ENCODE measurements at places on chromosomes 16 and 17.

DNA sequence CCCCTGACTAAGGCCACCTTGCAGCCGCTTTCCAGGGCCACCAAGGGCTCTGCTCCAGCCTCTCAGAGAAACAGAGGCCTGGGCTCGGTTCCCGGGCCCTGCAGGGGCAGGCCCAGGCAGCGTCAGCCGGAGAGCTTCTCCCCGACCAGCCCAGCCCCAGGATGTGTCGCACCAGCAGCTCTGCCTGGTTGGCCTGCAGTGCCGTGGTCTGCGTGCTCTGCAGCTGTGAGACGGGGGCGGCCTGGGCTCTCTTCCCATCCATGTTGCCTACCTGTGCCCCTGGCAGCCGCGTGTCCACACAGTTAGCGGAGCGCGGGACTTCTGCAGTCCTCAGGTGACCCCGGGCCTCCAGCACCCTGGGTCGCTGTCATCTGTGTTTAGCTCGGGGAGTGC lies 4.8 kb downstream of the IGFALS start:
- DNase-seq, result no peak

GRCh38 chr16:58019866-58020538 lies 5.6 kb upstream of the MMP15 start:
- DNase-seq, result no peak

DNA sequence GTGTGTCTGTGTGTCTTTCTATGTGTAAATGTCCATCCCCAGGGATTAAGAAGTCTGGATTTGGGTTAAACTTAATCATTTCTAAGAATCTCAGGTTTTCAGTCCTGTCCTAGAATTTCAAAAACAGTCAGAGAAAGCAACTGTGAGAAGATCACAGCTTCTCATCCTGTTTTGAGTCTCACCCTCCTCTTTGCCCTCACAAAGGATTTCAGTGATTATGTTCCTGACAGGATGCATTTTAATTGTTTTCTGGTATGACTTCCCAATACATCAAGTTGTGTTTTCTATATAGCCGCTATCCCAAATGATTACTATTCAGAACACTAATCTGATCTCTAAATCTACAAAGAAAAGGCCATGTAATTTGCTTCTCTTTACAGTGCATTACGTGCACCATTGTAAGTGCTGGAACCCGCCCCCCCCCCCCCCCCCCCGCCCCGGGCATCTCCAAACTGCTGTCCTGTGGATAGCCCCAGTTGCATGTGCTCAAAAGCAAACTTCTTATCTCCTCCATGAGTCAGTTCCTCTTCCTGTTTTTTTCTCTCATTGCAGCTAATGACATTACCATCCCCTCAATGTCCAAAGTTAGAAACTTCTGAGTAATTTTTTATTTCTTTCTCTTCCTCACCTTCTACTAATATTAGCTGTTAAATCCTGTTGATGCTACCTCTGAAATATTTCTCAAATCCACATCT lies 73.9 kb downstream of the CDH13 start:
- DNase-seq, result no peak

DNA sequence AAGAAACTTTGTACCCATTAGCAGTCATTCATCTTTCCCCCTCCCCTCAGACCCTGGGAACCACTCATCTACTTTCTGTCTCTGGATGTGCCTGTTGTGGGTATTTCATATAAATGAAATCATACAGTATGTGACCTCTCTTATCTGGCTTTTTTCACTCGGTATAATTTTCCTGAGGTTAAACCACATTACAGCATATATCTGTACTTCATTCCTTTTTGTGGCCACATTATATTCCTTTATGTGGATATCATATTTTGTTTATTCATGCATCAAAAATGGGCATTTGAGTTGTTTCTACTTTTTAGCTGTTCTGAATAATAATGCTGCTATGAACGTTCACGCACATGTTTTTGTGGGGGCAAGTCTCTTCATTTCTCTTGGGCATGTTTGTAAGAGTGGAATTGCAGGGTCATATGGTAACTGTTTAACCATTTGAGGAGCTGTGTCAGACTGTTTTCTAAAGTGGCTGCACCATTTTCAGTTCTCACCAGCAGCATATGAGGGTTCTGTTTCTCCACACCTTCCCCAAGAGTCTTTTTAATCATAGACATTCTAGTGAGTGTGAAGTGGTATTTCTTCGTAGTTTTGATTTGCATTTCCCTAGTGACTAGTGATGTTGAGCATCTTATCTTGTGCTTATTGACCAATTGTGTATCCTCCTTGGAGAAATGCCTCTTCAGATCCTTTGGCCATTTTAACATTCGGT lies 3.8 kb downstream of the SNX29 start:
- no peak for DNase-seq

- no peak for DNase-seq
These were observed 232.3 kb downstream of the KATNIP start for GRCh38 chr16:27781981-27782880.

DNA sequence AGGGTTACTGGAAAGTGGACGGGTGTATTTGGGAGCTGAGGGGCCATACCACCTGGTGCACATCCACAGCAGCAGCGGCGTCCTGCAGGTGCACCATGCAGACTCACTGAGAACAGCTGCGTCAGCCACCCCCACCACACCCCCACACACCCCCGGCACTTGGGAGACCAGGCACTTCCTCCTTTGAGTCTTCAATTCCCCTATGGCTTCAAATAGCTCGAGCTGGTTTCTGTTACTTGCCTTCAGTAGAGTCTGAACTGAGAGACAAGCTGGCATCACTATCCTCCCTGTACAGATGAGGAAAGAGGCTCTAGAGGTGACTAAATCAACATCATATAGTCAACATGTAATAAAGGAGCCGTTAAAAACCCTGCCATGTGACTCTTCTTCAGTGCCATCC lies 15.4 kb downstream of the CUEDC1 start:
- no peak for DNase-seq

- no peak for DNase-seq
These were observed 9.3 kb downstream of the CORO6 start for GRCh38 chr17:29613352-29613837.

DNA sequence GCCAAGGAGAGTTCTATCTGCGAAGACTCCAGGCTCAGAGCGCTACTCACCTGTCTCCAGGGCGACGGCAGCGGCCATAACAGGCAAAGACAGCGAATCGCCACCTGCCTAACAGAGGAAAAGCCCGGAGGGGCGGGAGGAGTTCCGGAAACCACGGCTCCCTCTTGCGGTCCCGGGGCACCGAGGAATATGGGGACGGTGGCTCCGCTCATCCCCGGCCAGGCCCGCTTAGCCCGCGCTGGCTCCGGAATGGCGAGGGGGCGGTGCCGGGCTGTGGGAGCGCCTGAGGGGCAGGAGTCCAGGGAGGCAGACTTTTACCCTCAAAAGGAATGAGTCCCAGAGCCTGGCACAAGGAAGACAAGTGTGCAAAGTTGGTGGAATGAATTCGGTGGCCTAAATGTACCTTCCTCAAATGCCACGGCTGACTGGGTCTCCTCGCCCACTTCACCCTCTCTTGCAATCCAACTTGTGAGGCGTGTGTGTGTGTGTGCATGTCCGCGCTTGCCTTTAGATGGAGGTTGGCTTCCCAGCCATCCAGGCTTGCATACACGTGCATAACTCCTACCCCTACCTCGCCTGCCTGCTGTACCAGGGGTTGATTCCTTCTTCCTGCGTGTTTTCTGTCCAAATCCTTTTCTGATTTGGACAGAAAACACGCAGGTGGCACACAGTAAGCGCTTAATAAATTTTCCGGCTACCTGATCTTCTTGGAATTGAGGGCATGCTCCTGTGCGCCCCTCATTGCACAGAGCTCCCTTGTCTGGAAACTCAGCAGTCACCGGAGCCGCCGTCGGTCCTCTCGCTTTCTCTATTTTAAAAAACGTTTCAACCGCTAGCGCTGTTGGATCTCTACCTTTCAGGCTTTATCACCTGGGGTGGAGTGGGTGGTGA lies 3.5 kb downstream of the C17orf100 start:
- no peak for DNase-seq

DNA sequence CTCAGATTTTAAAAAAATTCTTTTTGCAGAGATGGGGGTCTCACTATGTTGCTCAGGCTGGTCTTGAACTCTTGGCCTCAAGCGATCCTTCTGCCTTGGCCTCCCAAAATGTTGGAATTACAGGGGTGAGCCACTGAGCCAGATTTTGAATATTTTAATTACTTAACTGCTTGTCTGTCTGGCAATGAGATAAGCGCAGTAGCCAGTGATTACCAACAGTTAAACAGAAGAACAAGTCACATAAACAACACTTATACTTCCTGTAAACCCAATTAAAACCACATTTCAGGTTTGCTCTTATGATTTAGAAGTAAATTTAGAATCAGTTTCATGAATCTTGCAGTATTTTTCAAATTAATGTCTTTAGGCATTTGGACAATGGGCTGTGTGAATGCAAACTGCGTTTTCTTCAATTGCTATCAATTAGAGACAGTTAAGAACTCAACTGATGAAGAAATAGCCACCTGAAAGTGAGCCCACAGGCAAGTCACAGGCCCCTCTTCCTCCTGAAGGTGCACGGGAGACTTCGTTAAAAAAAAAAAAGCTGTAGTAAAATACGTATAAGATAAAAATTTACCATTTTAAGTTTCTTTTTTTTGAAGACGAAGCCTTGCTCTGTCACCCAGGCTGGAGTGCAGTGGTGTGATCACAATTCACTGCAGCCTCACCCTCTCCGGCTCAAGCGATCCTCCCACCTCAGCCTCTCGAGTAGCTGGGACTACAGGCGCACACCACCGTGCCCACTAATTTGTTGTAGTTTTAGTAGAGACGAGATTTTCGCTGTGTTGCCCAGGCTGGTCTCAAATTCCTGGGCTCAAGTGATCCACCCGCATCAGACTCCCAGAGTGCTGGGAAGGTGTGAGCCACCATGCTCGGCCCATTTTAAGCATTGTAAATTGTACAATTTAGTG lies 73.0 kb downstream of the PITPNC1 start:
- no peak for DNase-seq

GRCh38 chr17:67717624-67718324 lies at the start of gene NOL11:
Gene NOL11, plus strand, starts transcription at chr17:67717936. Its CDS starts 12 bp downstream, at chr17:67717948.
- peak; percentile 99 for DNase-seq

DNA sequence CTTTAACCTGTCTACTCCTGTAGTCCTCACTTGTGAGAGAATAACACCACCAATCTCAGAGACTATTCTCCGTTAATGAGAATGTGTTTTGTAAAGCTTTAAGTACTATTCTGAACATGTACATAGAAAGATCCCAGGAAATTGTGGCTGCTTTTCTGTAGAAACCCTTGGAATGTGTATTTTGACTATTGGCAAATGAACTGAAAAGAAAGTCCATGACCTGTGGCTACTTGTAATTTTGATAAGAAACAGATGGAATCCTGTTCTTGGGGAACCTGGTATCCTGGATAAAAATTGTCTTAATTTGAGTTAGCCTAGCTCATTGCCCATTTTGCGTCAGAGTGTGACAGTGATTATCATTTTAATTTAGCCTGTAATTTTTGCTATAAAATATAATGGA lies 9.1 kb downstream of the CTCF start:
- DNase-seq, result no peak

GRCh38 chr17:48678141-48678971 lies 44.0 kb downstream of the PRAC1 start:
- peak; percentile 89 for DNase-seq

DNA sequence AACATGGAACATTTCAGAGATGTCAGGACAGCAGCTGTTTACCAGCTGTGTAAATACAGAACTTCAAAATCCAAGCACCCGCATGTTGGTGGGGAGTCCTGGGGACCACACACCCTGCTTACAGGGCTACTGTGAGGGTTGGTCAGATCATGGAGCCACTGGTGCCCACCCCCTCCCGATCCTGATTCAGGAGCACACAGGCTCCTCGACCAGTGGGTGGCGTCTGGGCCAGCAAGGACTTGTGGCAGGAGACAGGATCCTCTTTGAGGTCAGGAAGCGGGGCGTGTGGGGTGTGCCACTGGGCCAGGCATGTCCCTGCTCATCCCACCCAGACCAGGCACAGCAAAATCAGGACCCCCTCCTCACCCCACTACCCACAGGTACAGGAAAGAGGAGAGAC lies 83.6 kb downstream of the SDK2 start:
- no peak for DNase-seq

- DNase-seq, result no peak
These were observed 17.8 kb upstream of the RPL38 start for GRCh38 chr17:74185571-74186185.

DNA sequence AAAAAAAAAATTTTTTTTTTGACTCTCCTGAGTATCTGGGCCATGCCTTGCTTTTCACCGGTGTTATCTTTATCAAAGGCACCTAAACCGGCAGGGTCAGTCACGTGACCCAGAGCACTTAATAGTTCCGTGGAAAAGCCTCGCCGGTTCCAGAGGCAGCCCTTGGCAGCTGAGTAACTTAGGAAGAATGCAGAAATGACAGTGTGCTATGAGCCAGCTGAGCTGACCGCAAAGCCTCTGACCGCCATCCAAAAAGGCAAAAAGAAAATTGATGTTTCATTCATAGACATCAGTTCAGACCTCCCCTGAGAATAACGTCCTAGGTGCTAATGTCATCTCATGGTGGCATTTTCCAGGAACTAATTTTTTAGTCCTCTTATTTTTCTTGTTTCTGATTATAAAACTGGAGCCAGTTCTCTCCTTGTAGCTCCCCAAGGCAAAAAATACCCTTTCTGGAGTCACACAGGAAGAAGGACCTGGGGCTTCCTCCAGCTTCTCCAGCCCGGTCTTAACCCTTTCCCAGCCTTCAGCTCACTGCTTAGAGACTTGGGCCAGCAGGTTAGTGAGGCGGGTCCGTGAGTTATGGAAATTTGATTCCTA lies 122.6 kb downstream of the SOCS1 start:
- DNase-seq, result no peak

DNA sequence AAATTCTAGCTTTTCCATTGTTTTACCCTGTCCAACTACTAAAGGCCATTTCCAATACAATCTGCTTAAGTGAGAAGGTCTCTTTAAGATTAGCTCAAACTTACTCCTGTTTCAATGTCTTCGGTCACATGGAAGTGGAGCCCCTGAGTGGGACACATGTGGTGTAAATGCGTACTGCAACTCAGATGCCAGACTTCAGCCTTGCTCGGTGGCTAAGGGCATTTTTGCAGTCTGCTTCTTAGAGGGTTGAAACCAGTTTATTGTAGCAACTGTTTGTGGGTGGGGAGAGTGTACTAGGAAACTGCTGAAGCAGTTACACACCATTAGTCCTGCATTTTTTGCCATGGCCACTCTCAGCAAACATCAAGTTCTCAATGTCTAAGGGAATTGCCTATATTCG lies 140.6 kb downstream of the PARN start:
- peak; percentile 72 for DNase-seq

DNA sequence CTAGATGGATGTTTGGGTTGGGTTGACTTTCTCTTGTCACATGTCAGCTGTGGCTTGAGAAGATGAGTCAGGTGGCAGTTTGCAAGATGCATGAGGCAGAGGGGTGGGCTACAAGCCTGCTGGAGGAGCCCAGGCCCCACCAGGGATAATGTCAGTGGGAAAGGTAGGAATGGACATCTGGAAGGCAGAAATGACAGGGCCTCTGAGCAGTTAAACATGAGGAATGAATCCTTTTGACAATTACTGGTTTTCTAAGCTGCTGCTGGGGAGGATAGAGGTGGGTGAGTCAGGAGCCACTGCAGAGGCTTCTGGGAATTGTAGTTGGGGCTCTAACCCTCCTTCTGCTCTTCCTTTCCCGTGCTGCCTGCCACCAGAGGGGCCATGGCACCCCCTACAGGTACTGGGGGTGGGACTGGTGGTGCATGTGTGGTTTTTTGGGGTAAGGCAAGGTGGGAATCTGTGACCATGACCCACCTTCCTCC lies 15.7 kb downstream of the SLC52A1 start:
- DNase-seq, result peak; percentile 28
